ENCODE measurements at places on chromosomes 4 and X.

GRCh38 chrX:920234-920799, 289.7 kb downstream of the SHOX start:
- DNase-seq: peak; percentile 74

DNA sequence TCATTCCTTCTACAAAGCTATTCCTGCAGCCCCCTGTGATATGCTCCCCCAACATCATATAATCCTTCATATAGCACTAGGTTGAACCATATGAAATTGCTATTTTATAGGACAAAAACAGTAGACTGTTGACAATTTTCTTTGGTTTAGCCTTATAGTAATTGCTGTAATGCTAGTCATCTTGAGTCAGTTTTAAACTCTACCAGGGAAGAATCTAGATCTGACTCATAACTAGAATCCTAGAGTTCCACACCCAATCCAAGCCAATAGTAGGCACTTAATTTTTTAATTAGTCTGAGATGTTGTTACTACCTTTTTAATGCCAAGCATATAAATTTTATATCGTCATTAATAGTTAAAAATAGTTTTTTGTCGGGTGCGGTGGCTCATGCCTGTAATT, 136.8 kb downstream of the CHRNA9 start:
- no peak for DNase-seq

- no peak for DNase-seq
These were observed 13.8 kb downstream of the MOB1B start for GRCh38 chr4:70915874-70916559.

GRCh38 chr4:20026456-20026855, 225.2 kb upstream of the SLIT2 start:
- DNase-seq: peak; percentile 70

GRCh38 chr4:146260521-146260920, 46.2 kb downstream of the REELD1 start:
- no peak for DNase-seq
